KBM-7 (cell line): ENCODE measurements at places on chromosomes 1 and 21.

DNA sequence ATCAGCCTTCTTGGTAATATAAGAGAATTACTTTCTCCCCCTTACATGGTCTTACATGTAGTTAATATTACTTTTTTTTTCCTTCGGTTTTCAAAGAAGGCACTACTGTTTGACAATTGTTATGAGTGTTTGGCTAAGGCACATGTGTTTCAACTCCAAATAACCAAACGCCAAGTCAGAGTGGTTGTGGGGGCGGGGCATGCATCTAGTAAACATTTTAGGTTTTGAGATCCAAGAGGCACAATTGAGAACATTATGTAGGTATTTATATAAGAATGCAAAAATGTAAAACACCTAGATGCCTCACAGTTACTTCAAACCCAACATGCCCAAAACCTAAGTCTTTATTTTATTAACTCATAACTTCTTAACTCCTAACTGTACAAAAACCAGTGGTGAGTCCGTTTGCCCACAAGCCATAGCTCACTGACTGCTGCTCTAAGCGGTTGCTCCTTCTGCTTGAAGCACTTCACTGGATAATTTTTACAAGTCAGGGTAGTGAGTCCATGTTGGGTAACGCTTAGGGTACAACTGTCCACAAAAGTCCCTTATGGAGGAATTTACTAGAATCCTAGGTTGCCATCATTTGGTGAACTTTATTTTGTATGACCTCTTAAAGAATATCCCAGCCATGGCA, 189.9 kb downstream of the HUNK start:
- DNase-seq: no peak

DNA sequence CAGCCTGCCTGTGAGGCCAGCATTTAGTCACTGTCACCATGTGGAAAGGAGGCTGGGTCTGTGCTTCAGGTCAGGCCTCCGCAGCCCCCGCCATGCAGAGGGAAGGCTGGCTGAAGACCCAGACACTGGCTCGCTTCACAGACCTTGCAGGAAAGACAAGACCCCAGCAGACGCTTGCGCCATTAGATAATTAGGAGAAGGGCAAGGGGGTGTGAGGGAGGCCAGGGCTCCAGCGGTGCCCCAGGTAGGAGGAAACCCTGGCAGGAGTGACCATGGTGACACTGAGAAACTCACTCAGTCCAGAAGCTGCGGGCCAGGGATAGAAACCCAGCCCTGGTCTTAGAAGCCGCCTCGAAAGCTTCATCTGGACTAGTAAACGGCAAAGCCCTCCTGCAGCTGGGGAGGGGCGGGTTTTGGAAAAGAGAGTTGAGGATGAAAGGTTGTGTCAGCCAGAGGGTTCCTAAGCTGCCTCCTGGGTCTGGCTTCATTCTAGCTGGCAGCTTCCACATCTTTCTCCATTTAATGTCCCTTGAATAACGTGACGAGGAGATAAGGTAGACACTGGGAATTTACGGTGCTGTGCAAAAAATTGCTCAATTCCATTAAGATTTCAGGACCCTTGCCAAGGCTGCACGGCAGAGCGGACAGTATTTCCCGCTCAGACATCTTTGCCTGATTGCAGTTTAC, 294.1 kb upstream of the VAMP3 start:
- no peak for DNase-seq

- no peak for DNase-seq
Measured at GRCh38 chr1:167373398-167373797, 144.9 kb downstream of the CD247 start.

- DNase-seq: peak; percentile 71
Measured at GRCh38 chr1:24501371-24502064, 1.1 kb upstream of the RCAN3 start.

DNA sequence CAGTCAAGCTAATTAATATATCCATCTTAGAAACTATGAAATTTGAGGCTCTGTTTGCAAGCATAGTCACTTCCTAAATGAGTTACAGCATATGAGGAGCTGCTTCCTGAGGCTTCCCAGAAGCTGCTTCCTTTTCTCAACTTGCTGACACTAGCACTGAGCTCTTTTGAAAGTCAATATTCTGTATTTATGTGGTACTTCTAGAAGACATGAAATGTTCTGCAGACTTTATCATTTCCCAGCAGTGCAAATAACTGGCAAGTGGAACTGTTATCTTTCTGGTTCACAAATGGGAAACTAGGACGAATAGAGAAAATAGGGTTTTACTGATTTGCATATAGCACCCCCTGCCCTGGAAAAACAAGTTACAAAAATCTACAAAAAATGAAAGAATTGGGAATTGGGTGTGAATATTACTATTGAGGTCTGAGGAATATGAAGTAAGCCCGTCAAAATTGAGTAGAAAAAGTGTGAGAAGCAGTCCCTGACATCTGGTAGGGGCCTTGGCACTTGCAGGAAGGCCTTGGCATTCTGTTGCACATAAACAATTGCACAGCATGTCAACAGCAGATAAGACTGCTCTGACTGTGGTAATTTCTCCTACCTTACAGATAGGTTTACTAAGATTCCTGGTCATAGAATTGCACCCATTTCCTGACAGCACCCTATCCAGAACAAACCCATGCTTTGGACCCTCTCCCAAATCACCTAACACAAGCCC, 7.1 kb downstream of the GIPC2 start:
- no peak for DNase-seq

- no peak for DNase-seq
Measured at GRCh38 chr21:34807146-34807880, 138.5 kb downstream of the CLIC6 start.

DNA sequence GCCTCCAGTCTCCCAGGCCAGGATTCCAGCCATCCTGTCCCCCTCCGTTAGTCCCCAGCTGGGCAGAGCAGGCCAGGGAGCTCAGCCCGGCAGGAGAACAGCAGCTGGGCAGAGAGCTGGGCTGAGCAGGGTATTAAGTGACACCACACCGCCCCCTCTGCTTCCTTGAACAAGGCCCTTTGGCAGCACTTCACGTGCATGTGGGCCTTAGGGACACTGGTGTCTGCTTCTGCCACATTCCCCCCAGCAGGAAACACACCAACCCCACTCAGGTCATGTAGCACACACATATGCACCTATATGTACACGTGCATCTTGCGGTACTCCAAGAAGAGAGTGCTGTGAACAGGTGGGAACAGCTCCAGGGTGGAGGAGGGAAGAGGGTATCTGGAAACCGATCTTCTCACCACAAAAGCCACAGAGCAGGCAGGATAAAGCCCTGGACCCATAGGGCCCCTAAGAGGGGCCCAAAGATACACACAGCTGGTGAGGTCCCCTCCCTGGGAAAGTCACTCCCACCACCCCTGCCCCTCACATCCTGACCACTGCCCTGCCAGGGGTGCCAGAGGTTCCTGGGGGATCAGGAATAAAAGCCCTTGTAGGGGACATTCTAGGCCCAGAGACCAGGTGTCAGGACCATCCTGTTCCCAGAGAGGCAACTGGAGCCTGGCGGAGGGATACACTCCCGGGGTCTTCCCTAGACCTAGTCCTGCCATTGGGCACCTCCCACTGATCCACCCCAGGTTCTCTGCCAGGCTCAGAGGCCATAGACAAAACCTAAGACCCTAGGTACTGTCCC, 4.5 kb downstream of the EPHA2 start:
- peak; percentile 70 for DNase-seq

DNA sequence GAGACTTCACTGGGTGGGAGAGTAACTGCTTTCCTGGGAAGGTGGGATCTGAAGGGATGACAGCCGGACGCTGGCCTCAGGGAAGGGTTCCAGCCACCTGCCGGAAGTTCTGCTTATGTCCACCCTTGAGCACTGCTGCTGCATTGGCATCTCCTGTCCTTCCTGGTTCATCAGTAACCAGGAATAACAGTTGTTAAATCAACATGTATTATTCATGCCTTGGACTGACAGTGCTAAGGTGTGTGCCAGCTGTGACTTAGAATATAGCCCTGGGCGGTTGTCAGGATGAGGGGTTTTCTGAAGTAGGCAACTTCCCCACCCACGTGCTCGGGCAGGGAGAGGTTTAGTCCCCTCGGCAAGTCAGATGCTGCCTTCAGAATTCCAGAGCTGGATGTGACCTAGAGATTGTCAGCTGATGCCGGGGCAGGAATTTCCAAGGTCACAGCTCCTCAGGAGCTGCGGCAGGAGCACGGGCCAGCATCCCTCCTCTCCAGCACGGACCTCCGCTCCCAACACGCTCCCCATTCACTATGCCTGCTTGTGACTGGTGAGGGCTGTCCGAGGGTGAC, 17.9 kb downstream of the CLDN14 start:
- no peak for DNase-seq

GRCh38 chr1:11072216-11072917, 12.5 kb upstream of the SRM start:
- peak; percentile 12 for DNase-seq

- no peak for DNase-seq
Measured at GRCh38 chr1:35398739-35399138, 130.2 kb downstream of the ZMYM4 start.

- DNase-seq: no peak
Measured at GRCh38 chr1:2504949-2505272, 21.5 kb downstream of the PANK4 start.

DNA sequence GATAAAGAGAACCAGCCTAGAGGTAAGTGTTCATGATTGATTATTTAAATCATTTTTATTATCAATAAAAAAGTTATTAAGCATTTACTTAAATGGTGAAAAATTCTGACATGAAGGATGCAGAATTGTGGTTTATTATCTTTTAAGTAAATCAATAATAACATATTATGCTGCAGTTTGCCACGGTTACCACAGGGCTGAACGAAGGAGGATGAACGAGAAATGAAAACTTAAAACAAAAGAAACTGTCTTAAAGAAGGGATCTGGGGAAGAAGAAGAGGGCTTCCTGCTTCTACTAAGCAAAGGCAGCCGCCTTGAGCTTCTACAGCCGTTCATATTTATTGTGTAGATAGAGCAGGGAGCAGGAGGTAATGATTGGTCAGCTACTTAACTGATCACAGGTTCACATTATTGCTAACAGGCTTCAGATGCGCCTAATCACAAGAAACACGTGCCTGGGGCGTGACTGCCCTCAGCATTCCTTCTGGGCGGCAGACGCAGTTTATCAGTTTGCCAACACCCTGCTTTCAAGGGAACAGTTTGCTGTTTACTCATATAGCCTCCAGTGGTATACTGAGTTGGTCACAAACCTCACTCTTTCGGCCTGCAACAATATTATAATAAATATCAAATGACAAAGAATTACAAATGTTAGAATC, 5.8 kb upstream of the FNBP1L start:
- no peak for DNase-seq

DNA sequence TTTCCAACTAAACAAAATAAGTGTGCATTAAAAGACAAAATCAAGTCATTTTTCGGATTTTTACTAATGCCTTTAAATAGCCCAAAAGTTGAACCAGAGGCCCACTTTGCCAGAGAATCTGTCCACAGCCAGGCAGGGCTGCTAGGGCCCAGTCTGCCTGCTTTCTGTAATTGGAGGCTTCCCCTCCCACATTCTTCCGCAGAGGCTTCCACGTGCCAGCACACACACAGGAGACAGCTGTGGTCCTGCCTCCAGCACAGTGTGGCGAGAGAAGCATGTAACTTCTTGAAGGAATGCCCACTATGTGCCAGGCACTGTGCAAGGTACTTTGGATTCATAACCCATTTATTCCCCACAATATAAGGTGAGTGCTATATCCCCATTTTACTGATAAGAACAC, 11.3 kb upstream of the PDZK1IP1 start:
- DNase-seq: no peak

DNA sequence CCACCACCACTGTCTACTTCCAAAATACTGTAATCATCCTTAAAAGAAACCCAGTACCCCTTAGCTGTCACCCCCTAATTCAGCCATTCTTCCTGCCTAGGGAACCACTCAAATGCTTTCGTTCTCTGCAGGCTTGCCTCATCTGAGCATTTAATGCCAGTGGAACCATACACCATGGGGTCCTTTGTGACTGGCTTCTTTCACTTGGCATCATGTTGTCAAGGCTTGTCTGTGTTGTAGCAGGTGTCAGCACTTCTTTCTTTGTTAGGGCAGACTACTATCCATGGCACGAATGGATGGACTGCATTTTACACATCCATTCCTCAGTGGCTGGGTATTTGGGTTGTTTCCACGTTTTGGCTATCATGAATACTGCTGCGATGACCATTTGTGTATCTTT, 28.5 kb downstream of the SH3BGR start:
- no peak for DNase-seq

- DNase-seq: no peak
Measured at GRCh38 chr1:217004776-217005436, 281.7 kb upstream of the ESRRG start.

GRCh38 chr1:96361961-96362360, 359.6 kb upstream of the PTBP2 start:
- DNase-seq: no peak

DNA sequence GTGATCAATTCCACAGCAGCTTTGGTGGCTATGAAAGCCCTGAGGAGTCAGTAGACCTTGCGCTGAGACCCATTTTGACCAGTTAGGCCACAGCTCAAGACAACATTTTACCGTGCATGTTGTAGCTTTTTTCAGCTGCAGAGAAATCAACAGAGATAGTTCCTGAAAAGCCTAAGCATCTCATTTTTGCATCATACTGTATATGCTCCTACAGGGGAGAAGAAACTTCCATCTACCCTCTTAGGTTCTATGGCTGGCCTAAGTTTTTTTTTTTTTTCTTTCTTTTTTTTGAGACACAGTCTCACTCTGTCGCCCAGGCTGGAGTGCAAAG, 24.8 kb upstream of the EYA3 start:
- no peak for DNase-seq

GRCh38 chr1:193415256-193415655, 228.8 kb upstream of the B3GALT2 start:
- DNase-seq: no peak

DNA sequence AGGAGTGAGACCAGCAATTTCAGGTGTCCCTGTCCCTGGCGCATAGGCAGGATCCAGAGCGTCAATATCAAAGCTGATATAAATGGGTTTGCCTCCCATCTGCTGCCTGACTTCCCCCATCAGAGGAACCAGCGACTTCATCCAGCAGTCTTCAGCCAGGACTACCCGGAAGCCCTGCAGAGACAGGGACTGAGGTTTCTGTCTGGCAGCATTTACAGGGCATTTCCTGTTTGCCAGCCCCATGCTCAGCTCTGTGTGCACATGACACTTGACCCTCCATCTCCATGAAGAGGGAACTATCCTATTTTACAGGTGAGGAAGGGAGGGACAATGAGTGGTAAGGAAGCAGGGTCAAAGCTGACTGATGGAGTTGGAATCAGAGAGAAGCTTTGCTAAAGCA, 7.2 kb downstream of the AGMAT start:
- no peak for DNase-seq

- peak; percentile 21 for DNase-seq
Measured at GRCh38 chr1:20660847-20661206, 342 bp downstream of the DDOST start.

DNA sequence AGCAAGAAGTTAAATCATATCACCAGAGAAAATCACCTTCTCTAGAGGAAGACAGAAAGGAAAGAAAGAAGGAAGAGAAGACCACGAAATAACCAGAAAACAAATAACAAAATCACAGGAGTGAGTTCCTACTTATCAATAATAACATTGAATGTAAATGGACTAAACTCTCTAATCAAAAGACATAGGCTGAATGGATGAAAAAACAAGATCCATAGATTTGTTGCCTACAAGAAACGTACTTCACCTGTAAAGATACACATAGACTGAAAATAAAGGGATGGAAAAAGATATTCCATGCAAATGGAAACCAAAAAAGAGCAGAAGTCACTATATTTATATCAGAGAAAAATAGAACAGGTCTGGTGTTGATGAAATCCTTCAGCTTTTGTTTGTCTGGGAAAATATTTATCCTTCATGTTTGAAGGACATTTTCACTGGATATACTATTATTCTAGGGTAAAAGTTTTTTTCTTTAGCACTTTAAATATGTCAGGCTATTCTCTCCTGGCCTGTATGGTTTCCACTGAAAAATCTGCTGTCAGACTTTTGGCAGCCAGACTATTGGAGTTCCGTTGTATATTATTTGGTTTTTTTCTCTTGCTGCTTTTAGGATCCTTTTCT, 202.5 kb upstream of the DUSP10 start:
- DNase-seq: no peak
